ENCODE measurements at places on chromosomes 2 and 18.

DNA sequence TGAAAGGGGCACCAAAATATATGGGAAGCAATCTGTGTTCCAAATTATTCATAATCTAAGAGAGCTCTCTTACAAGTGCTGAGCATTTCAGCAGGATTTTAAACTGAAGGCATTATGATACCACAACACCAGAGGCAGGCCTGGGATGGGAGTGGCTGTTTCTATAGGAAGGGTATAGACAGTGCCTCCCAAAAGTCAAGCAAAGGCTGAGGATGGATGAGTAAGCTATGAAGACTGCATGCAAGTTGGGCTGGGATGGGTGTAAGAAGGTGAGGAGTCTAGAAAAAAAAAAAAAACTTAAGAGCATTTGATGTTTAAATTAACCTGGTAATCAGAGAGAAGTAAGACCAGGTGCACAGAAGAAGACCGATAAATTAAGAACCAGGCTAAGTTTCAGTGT lies 132.5 kb downstream of the OSR1 start:
- DNase-seq, result no peak

GRCh38 chr18:31102941-31103340 lies 720 bp upstream of the DSC2 start:
- DNase-seq, result no peak

DNA sequence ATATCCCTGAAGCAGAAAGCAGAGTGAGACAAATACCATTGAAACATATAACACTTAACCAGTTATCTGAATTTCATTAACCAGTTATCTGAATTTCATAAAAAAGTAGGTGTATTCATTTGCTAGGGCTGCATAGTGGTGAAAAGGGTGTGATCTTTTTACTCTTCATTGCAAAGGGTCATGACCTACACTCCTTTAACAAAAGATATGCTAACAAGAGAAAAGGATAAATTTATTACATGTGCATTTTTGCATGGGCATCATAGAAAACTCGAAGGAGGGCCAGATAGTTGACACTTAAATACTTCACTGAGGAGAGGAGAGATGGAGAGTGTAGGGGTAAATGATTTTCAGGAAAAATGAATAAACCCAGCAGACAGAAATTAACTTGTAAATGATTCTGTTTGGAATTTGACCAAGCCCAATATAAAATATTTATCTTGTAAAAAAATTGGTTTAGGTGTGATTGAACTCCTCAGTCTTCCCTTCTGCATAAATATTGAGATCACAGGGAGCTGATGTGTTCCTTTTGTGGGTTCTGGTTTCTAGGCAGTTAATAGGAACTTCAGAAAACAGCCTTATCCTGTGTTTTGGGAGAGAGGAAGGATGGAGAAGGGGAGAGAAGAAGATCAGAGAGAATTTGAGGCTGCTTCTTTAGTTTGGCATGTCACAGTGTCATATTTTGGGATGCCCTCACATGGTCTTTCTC lies 372.5 kb upstream of the SYT4 start:
- DNase-seq, result no peak

DNA sequence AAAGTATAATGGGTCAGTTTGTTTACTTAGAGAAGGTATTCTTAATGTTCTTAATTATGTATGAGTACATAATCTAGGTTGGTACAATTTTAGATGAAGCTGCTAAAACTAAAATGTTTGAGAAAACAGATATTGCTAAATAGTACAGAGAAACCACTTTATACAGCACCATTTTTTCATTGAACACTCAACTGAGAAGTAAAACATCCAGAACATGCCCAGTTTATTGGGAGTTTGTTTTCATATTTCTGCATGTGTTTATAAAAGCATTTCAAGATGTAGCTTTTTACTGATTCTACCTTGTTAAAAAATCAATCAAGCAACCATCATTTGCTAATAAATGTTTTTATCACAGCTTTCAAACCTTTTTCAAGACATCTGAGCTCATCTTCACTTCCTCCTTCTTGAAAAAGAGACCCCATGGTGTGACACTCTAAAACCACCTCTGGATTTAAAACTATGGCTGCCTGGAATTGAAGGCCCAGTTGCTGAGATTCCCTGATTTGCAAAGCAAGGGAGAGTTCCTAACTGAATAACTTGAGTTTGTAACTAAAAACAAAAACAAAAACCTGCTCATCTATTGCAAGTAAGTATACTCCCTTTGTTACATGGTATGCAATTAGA lies 585.9 kb downstream of the ZEB2 start:
- DNase-seq, result no peak

GRCh38 chr2:40886655-40887054 lies 434.8 kb upstream of the SLC8A1 start:
- no peak for DNase-seq
